ENCODE measurements at places on chromosomes 11 and 22.

DNA sequence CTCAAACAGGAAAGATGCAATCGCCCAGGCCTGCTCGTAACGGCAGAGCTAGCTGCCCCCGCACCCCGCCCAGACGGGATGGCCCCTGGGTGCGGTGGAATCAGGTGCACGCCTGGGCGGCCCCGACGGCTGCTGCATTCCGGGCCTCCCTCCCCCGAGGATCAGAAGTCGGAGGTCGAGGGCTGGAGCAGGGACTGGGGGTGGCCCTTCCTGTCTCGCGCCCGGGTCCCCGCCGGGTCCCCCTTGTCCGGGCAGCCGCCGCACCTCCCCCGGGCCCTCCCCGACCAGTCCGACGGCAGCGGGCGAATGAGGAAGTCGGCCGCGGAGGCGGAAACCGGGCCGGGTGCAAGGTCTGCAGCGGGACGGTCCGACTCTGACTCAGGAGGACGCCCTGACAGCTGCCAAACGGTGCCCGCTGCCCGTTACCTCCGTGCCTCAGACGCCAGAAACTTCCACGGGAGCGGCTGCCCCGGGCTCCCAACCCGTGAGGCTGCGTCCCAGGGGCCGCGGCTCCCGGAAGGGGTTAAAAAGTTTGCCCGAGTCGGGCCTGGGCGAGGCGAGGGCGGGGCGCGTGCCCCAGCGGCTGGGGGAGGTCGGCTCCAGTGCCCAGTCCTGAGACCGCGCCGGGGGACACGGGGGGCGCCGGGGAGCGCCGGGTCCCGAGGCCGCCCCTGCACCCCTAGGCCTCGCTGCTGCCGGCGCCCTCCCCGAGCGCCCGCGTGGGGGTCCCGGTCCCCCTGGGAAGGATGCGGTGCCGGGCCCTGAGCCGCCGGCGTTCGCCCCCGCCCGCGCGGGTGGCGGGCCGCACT, 663 bp downstream of the MYH9 start:
- DNase-seq: peak; percentile 63

GRCh38 chr22:49371325-49372110, 456.2 kb downstream of the BRD1 start:
- no peak for DNase-seq

GRCh38 chr11:126891556-126892217, 108.9 kb downstream of the KIRREL3 start:
- DNase-seq: no peak

DNA sequence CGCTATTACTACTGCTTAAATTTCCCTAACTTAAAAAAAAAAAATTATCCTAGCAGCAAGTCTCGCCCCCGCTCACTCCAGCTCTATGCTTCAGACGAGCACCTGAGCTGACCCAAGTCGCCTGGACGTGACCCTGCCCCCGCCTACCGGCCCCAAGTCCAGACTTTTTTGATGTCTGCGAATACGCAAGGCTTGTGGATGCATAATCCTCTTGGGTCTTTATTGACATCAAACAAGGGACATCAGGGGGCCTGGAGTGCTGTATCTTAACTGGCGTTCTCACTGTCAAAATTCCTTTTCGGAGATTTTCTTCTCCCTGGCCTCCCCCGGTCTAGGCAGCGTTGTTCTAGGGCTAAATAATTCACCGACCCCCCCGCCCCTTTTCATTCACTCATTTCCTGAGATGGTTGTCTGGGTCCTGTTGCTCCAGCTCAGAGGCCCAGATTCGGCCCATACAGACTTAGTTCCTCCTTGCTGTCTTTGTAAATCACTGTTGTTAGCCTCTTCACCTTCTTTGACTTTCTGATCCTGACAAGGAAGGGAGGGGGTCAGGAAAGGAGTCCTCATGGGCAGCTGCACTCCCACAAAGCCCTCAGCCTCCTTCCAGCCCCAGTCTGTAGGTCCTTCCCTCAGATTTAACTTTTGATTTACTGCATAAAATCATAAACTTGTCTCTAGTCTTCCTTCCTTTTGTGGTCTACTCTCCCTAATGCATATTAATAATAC, 601 bp upstream of the LRP4 start:
- peak; percentile 5 for DNase-seq

GRCh38 chr22:39746600-39747262, 146.8 kb downstream of the ENTHD1 start:
- DNase-seq: no peak

- DNase-seq: no peak
These were observed 17.5 kb downstream of the GLB1L2 start for GRCh38 chr11:134349109-134349801.

- DNase-seq: no peak
These were observed 47.5 kb downstream of the MORC2 start for GRCh38 chr22:30921108-30921507.

DNA sequence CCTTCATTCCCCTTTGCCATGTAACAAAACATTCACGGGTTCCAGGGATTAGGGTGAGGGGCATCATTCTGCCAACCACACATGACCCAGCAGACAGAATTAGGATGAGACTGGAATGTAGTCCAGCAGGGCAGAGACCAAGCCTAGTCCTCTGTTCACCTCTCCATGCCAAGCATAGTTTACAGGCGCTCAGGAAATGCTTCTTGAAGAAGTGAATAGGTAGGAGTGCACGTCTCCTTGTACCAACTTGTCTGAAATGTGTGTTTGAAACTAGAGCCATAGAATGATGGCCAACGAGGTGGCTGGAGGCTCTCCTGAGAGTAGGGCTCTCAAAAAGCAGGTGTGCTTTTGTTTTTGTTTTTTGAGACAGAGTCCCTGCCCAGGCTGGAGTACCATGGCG, 8.2 kb downstream of the SPINDOC start:
- DNase-seq: no peak

DNA sequence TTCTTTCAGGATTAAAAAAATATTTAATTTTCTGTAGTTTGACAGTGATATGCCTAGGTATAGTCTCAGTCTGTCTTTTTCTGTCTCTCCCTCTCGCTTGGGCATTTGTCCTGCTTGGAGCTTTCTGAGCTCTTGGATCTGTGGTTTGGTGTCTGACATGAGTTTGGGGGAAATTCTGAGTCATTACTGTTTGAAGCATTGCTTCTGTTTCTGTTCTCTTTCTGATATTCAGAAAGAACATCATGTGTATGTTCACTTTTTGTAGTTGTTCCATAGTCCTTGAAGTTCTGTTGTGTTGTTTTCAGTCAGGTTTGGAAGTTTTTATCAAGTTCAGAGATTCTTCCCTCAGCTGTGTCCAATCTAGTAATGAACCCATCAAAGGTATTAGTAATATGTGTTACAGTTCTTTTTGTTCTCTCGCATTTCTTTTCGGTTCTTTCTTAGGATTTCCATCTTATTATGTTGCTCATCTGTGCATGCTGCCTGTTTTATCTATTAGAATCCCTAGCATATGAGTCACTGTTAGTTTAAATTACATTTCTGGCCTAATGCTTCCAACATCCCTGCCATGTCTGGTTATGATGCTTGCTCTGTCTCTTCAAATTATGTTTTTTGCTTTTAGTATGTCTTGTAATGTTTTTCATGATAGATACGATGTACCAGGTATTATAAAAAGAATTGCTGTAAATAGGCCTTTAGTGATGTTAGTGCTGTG, 48.4 kb downstream of the DDX10 start:
- peak; percentile 47 for DNase-seq

DNA sequence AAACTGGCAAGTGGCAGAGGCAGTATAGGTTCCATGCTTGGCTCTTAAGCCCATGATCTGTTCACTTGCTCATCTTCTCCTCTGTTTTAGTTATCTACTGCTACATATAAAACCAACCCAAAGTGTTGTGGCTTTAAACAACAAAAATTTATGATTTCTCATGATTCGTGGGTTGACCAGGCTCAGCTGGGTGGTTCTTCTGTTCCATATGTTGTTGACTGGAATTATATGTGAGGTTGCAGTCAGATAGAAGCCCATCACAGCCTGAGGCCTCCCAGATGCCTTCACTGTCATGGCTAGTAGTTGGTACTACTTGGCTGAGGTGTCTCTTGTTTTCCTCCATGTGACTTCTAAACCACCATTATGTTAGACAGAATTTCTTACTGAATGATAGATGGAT, 632.6 kb downstream of the NELL1 start:
- no peak for DNase-seq

GRCh38 chr22:44881624-44882023, 128.2 kb downstream of the PHF21B start:
- no peak for DNase-seq

- DNase-seq: no peak
These were observed 2.8 kb downstream of the THRSP start for GRCh38 chr11:78066471-78066870.

DNA sequence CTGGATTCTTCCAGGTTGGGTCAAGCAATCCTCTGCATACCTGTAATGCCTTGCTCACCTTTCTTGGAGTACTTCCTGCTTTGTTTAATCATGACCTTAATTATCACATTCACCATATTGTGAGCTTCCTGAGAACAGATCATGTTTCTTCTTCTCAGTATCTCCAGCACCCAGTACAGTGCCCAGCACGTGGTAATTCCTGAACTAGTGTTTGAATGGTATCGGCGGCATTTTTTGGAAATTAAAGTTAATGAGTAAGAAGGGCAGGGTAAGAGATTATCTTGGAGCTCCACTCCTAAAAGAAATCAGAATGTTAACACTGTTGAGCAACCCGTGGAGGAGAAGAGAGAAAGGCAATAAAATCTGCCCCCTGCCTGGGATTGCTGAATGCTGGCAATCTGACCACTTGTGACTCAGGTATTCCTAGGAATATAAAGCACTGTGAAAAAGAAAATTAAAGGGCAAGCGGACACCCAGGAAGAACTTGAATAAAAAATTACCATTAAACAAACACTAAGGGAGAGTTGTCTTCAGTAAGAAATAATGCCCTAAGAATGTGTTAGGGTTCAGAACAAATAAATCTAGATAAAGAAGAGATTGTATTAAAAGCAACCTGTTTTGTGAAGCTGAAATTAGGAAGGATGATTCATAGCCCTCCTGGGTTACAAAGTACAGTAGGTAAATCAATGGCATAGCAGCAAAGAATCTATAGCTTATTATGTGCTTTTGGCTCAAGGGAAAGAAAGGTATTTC, 92.9 kb downstream of the PDHX start:
- DNase-seq: peak; percentile 81

DNA sequence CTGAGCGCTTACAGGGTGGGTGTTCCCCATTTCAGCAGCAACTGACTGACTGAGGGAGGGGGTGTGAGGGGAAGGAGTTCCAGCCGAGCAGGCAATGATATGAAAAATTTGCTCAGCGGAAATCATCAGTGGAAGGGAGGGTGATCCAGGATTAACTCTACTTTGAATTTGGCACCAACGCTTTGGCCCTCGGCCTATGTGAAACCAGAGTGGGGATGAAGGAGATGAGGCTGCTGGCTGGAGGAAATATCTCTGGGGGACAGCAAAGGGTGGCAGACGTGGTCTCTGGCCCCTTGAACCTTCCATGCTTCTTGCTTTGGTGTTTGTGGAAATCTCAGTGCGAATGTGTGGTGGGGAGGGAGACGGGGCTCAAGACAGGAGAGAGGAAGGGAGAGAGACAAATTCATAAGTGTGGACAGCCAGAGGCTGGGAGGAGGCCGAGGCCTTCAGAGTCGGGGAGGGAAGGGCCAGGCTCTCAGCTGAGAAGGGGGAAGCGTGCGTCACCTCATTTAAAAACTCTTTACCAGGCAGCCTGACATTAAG, 83.6 kb downstream of the FDX1 start:
- no peak for DNase-seq

DNA sequence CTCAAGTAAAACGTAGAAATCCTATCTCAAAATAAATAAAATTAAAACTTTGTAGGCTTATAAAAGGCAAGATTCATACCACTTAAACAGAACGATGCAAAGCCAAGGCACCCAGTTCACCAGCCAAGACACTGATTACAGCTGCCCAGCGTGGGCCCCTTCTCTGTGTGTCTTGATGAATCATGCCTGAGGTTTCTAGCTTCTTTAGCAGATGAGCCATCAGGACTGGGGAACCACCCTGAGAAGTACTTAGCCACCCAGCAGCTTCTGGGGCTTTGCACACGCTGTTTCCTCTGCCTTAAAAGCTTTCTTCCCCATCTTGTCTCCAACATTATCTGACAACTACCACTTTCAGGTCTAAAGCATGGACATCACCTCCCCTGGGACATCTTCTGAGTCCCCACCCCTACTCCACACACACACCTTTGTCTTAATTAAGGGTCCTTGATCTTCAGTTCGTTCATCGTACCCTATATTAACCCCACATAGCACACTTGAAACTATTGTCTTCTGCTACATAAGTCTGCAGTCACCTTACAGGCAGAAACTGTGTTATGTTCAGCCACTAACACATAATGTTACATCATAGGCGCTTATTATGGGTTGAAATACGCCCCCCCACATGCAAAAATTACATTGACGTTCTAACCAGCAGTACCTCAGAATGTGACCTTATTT, 8.7 kb upstream of the LAYN start:
- peak; percentile 97 for DNase-seq
